Activated CD4-positive, alpha-beta T cell treated with anti-CD3 and anti-CD28 coated beads for 1 hour (primary cell): ENCODE measurements at places on chromosomes 1 and 21.

DNA sequence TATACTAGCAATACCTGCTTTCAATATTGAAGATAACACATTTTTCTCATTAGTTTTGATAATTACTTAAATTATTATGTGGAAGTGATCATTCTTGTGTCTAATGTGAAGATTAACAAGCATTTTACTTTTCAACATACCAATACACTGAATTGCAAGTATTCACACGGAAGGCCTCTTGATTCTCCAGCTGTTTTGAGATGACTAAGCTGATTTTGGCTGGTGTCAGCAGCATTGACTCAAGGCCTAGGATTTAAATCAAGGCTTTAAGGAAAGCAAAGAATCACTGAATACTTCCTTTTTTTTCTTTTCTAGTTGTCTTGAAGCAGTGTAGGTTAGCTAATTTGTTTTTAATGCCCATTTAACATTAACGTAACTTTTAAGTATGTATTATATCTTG, 373.7 kb downstream of the SRGAP2C start:
- no peak for DNase-seq

DNA sequence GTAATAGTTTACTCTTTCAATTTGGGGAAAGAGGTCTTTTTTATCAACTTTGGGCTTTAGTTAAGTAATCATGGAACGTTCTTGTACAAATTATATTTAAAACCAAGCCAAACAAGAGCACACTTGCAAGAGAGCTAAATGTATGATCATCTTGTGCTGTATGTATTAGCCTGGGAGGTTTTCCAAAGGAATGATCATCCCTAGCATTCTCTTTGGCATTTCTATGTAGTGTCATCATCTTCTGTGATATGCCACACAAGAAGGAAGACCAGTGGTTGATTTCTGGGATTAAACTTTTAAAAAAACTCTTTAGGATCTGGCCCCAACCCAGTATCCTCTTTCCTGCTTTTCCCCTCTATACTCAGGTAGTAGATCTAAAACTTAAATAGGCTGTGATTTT, 38.4 kb upstream of the KCNQ4 start:
- DNase-seq = no peak

DNA sequence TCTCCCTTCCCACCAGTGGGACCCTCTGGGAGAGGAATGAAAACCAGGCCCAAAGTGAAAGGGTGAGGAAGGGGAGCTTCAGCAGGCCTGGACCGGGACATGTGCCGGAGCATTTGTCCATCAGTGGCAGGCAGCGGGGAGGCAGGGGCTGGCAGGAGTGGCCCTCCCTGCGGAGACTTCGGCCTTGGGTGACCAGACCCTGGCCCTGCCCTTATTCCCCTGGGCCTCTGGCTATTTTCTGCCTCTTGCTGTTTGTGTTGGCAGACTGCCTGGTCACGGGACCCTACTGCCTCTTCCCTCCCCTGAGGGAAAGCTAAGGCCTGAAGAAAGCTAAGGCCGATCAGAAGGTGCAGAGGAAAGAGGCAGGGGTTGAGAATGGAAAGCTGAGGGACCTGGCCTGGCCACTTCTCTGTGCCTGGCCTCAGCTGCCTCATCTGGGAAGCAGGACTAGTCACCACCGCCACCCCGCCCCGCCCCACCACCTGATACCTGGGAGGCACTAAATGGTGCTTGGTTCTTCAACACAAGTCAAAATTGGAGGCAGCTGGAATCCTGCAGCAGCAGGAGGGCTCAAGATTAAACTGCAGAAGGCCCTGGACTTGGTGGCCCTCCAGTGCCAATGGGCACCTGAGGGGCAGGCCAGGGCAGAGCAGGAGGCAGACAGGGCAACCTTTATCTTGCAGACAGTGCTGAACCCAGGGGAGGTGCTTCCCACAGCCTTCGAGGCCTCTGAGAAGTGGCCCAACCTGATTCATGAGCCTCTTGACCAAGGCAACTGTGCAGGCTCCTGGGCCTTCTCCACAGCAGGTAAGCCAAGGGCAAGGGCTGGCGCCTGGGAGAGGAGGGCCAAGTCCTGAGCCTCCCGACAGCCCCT, 7.9 kb downstream of the TINAGL1 start:
- DNase-seq = no peak

- DNase-seq = no peak
Measured at GRCh38 chr1:5981009-5981380, 11.2 kb downstream of the NPHP4 start.

DNA sequence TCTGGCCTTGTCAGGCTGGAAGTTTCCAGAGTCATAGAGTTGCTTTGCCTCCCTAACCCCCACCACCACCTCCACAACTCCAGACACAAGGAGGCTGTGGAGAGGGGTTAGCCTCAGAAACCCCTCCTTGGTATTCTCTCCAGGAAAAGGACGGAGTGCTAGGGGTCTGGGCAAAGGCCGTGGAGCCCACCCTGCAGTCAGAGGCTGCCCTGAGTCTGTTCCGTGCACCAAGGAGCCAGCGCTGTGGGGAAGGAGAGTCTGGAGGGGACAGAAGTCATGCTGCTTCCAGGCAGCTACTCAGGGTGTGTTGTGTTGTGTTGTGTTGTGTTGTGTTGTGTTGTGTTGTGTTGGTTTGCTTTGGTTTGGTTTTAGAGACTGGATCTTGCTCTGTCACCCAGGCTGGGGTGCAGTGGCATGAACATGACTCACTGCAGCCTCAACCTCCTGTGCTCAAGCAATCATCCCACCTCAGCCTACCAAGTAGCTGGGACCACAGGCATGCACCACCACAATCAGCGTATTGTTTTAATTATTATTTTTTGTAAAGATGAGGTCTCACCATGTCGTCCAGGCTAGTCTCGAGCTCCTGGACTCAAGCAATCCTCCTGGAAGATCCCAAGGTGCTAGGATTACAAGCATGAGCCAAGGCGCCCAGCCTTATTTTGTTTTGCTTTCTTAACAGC, 122.2 kb upstream of the TMEM51 start:
- no peak for DNase-seq

GRCh38 chr21:33968080-33968994, 52.7 kb upstream of the ATP5PO start:
- DNase-seq = no peak

DNA sequence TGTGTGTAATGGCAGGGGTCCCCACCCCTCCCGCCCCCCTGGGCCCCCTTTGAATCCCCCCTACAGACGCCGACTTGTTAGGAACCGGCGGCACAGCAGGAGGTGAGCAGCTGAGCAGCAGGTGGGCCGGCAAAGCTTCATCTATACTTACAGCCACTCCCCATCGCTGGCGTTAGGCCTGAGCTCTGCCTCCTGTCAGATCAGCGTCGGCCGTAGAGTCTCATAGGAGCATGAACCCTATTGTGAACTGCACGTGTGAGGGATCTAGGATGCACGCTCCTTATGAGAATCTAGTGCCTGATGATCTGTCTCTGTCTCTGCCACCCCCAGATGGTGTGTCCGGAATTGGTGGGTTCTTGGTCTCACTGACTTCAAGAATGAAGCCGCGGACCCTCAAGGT, 14.9 kb upstream of the VPS26C start:
- no peak for DNase-seq

DNA sequence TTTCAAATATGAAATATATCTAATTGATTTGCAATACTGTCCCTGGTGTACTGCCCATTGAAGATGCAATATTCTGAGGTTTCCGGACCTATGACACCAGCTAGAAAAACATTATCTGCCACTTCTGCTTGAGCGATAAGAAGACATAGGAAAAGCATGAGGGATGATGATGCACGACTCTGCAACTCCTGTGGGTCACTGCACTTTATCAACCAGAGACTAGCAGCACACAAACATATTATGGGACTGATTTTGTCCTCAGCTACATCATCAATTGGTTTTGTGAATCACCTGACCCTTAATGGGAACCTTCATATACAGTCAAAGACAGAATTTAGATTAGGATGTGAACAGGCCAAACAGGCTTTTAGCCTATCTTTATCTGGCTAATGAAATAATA, 13.8 kb upstream of the KCNA3 start:
- DNase-seq = no peak

DNA sequence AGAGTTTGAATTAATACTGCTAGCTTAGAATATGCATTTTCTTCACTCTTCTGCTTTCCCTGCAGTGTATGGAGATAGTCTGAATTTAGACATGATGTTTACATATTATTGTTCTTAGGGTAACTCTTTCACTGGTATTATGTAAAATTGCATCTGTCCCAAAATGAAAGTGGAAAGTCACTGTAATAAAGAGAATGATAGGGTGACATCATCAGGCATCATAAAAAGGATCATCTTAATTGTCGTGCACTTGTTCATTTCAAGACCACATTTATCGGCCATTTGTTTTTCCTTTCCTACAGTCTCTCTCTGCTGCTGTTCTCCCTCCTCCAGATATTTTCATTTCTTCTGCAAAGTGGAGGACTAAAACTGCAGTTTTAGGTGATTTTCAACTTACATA, 61.9 kb upstream of the ZNF281 start:
- no peak for DNase-seq
